ENCODE measurements at places on chromosomes 11 and 22.

- no peak for DNase-seq
These were observed 53.9 kb upstream of the SHISAL1 start for GRCh38 chr22:44366372-44367300.

DNA sequence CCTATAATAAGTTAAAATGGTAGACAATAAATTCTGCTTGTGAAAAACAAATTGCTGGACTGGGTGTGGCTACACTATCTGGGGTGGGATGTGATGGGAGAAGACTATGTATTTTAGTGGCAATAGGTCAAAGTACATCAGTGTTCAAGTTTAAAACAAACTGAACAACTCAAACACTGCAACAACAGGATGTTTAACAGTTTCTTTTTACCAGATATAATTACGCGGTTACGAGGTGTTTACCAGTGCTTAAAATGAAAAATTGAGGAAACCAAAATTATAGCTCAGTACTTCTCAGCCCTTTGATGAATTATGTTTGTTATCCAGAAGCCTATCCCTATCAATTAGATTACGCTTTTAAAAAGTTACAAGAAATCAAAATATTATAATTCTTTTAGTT is 3.2 kb downstream of the PRDM10 start:
- DNase-seq: no peak

DNA sequence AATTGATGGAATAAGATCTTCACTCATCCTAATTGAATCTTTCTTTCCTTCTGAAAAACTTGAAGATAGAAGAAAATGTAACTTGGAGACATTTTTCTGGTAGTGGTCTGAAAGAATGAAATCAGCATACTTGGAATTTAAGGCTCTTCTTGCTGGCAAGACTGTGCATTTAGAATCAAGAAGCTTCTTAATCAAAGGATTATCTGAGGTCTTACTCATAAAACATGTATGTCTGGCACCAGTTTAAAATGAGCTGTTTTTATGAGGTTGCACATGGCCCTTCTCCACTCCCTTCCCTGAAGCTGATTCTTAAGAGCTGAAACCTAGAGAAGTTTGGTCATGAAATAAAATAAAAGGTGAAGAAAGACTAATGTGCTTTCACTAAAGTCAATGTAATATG is 77.3 kb downstream of the ARHGEF12 start:
- DNase-seq: no peak

GRCh38 chr11:64096835-64097234 is 61.1 kb downstream of the FLRT1 start:
- DNase-seq: no peak

DNA sequence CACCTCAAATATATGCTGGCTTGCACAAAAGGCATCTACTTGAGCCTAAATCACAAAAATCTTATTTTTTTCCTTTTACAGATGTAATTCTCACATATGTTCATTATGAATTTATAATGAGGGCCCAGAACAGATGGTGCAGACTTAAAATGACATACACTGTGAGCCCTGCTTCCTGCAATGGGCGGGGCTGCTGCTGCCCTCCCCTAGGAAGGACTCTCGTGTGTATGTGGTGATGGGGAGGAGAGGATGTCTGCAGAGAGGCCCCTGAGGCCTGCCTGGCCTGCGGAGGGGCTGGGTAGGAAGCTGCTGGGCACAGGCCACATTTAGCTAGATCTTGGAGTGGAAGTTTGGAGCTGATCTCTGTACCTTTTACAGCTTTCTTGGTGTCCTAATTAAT is 233.4 kb upstream of the KIRREL3 start:
- no peak for DNase-seq

- no peak for DNase-seq
These were observed 45.2 kb upstream of the EHF start for GRCh38 chr11:34575671-34576070.

DNA sequence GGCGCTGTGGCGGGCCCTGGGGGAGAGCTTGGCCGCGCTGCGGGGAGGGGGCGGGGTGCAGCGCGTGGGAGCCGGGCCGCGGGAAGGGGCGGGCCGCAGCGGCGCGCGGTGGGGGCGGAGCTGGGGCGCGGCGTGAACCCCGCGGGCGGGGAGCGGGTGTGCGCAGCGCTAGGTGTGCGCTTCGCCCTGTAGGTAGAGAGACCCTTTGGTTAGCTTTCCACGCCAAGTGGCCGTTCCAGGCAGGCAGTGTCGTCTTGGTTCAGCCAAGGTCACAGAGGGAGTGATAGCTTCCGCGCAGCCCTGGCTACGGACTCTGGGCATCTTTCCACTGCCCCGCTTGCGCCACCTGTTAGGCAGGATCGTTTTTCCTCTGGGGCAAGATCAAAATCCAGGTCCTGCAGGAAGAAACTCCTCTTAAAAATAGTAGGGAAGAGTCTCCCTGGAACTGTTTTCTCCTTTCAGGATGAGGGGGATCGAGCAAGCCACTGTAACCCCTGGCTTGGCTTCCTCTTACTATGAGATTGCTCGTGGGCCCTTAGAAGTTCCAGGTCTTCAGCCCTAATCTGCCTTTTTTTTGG is 434 bp downstream of the BANF1 start:
- DNase-seq: peak; percentile 85

- no peak for DNase-seq
These were observed 454.3 kb upstream of the KIRREL3 start for GRCh38 chr11:127454856-127455255.

DNA sequence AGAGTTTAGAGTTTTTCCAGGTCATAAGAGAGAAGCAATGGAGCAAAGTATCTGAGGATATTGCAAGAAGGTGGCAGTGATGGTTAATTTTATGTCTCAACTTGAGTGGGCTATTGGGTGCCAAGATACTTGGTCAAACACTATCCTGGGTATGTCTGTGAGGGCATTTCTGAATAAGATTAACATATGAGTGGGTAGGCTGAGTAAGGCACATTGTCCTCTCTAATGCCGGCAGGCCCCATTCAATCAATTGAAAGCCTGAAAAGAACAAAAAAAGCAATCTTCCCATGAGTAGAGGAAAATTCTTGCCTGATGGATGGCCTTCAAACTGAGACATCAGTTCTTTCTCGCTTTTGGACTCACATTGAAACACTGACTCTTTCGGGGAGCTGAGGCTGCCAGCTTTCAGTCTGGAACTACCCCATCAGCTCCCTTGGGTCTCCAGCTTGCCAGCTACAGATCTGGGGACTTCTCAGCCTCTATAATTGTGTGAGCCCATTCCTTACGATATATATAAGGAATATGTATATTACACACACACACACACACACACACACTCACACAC is 228.8 kb downstream of the BUD13 start:
- no peak for DNase-seq

DNA sequence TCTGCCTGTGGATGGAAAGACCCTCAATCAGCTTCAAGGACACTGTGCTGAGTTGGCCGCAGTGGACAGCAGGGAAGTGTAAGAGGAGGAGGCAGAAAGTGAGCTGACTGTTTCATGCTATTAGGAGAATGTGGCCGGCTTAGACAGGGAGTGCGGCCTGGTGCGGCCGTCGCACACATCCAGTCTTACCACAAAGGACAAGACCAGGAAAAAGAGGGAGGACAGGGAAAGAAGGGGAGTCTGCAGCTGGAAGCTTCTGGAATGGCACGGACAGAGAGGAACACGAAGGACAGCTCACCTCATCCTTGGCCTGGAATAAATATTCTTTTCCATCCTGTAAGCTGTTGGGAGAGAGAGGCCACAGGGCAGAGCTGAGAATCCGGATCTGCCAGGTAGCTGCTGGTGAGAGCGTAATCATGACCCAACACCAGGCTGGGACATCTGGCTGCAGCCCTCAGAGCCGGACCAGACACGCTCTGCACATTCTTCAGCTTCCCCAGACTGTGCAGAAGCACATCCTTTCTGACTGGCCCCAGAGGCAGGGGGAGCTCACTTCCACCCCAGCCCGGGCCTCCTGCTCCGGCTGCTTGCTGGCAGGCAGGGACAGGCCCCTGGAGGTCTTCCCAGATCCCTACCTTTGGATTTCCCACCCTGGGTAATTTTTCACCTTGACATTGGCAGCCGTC is 8.6 kb upstream of the RBM4B start:
- DNase-seq: no peak

GRCh38 chr11:80613655-80614054 is 1172.8 kb upstream of the TENM4 start:
- DNase-seq: no peak

GRCh38 chr22:20180640-20181039 is 29.8 kb upstream of the CCDC188 start:
- no peak for DNase-seq

DNA sequence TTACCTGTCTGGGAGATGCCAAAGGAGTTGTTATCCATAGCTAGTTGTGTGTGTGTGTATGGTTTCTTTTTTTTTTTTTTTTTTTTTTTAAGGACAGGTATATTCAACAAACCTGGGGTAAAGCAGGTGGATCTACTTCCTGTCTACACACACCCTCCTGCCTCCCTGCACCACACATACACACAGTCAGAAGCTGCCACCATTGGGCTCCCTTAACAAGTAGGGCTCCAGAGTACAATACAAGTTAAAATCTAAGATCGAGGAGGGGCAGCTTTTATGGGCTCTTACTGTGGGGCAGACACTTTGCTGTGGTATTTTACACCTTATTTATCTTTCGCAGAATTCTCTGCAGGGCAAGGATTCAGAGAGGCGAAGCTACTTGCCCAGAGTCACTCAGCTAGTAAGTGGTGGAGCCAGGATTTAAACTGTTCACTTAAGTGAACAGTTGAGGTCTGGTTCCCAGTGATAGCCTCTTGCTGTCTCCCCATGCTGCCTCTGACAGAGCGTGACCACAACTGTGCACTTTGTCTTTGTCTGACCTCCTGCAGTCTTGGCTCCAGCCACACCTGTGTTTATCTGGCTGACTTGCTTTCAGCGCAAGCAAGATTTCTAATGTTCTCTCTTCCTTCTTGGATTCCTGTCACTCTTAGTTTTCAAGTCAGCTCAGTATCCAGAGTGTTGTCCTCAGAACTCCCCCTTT is 135.0 kb downstream of the CSNK2A3 start:
- DNase-seq: no peak

DNA sequence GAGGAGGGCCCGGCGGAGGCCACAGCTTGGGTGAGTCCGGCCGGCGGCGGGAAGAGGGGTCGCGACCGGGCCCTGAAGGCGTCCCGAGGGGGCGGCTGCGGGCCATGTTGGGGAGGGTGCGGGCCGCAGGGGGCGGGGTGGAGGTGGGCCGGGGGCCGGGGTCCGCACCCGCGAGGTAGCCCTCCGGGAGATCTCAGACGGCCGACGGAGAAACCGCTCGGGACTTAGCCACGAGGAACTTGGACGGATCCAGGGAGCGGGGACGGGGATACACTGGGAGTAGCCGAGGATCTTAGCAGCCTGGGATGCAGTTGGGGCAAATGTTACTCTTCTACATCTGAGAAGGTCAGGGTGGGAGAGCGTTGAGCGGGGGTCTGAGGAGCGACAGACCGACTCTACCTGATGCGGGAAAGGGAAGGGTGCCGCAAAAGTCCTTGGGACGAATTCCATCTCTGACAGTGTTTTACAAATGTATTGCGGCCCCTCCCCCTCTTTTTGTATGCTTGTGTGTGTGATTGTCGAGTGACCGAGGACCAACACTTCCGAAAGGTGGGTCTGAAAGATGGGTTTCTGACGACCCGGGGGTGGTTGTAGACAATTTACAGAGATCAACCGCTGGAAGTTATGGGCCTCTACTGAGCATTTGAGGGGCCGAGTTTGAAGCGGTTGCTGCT is 658 bp downstream of the STIP1 start:
- DNase-seq: no peak

GRCh38 chr11:83063073-83063754 is 8.5 kb downstream of the RAB30 start:
- DNase-seq: peak; percentile 73

DNA sequence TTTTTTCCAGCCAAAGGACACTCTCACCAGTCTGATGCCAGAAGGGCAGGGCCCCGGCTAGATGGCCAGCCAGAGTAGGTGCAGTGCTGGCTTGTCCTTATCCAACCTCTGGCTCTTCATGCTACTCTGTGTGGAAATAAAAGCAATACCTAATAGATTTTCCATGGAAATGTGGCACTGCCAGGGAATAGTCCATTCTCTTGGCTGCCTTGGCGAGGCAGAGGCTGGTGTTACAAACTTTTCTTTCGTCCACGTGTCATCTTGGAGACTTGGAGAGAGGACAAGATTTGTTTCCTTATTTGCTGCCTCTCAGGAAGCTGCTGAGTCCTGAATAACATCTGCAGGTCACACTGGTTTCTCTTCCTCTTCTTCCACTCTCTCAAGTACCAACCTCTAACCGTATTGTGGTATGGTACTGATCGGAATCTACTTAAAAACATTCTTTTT is 17.2 kb upstream of the C1QTNF4 start:
- peak; percentile 52 for DNase-seq

DNA sequence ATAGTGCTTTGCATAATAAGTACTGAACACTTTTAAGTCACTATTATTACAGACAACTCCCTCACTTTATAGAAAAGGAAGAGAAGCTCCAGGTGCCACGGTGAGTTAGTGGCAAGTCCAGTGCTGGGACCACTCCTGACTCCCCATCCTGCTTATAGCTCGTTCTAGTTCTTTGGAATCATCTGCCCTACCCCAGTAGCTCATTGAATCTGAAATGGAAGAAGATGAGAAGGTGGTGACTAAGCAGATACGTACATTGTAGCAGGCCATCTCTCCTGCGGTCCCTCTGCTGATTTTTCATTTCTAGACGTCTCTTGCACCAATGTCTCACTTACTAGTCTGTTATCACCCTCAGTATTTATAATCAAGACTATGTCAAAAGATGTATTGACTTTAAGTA is 21.6 kb downstream of the MMP20 start:
- no peak for DNase-seq

DNA sequence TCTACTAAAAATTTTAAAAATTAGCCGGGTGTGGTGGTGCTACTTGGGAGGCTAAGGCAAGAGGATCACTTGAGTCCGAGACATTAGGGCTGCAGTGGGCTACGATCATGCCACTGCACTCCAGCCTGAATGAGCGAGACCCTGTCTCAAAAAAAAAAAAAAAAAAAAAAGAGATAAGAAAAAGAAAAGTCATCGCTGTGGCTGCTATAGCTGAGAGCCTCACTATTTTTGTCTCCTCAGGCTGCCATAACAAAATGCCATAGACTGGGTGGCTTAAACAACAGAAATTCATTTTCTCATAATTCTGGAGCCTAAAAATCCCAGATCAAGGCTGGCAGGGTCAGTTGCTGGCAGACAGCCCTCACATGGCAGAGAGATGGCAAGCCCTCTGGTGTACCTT is 30.1 kb upstream of the DEPDC7 start:
- DNase-seq: no peak

GRCh38 chr11:19429108-19429760 is 188.5 kb upstream of the E2F8 start:
- DNase-seq: no peak

- DNase-seq: no peak
These were observed 184.7 kb downstream of the FAT3 start for GRCh38 chr11:92409355-92409754.

All from germinal center (tissue), 1 donor.